IPS DF 6.9 (cell line): ENCODE measurements at places on chromosomes 6 and 20.

DNA sequence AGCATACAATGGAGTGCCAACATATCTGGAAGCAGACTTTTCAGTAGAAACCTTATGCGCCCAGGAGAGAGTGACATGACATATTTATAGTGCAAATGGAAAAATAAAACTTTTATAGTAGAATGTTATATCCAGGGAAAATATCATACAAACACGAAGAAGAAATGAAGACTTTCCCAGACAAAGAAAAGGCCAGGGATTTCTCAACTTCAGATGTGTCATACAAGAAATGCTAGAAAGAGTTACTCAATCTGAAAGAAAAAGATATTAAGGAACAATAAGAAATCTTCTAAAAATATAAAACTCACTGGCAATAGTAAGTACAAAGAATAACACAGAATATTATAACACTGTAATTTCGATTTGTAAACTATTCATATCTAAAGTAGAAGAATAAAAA lies 1269.3 kb downstream of the GRIK2 start:
- DNase-seq = no peak

DNA sequence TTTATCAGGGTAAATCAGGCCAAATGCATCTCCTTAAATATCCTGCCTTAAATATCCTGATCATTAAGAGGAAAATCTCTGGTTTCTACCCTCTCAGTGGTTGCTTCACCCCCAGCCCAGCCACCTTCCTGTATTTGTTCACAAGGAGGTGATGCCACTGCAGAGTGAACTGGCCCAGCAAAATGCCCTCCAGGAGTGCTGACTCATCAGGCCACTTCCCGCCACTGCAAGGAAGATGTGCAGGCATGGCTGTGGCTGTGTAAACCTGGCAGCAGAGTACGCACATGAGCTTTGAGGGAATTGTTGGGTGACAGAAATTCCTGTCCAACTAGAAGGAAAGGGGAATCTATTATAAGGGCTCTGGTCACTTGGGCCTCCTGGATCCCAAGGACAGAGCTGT lies 13.8 kb downstream of the NQO2 start:
- no peak for DNase-seq

GRCh38 chr6:106107043-106107613 lies 21.0 kb downstream of the PRDM1 start:
- no peak for DNase-seq

- no peak for DNase-seq
These were observed 214.7 kb upstream of the FOXQ1 start for GRCh38 chr6:1096967-1097765.

DNA sequence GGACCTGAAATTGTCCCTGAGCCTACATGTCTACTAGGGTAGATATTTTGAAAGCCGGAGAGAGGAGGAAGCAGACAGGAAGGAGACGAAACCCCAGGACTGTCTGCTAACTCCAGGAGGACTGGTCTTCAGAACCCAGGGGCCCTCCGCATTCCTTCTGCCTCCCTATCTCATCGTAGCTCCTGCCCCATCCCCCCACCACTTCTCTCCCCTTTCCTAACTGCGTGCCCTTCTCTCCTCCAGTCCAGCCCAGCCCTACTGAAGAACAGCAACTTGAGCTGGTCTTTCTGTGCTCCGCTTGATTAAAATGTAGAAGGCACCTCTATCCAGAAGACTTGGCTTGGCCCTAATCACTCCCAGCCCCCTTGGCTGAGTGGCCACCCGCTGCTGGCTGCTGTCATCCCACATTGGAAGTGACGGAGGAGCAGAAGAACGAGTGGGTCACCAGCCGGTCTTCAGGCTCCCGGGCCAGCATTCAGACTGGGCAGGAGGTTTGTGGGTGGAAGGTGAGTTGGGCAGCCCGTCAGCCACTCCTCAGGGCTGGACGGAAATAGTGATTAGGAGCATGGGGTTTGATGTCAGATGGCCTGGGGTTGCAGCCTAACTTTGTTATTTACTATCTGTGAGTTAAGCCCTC lies 28.8 kb upstream of the ANGPT4 start:
- DNase-seq = no peak

DNA sequence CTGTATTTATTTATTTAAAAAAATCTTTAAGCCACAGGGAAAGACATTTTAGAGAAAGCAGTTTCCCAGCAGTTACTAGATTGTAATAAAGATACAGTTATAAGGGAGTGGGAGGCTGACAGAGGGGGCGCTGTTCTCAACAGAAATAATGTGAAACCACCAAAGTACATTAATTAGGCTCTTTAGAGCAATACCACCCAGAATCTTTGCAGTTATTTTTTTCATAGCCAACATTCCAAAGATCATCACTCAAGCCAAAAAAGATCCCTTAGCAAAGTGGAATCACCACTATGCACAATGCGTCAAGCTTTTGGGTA lies 331.3 kb upstream of the DEFB112 start:
- peak; percentile 16 for DNase-seq

DNA sequence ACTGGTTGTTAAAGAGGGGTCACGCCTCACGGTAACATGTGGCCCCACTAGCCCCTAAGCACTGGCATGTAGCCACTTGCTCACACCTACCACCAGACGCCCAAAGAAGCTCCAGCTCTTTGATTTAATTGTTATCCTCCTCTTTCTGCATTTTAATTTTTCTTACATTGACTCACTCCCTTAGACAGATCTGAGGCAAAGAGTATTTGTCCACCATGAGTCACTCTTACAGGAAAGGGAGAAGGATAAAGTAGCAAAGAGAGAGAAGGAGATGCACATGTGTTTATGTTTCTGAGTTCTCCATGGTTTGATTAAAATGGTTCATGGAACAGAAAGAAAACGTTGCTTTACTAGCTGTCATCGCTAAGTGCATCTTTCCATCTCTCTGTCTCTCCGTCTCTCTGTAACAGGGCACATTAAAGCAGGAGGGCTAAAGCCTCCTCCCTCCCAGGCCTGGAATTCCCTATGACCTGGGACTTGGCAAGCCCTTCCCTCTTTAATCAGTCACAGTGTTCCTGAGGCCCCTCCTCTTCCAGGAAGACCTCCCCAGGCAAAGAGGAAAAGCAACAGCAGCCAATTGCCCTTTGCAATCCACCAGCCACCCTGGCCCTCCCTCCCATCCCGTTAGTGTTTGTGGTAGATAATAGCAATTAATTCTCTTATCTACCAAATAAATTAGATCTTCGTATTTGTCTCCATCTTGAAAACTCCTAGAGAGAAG lies 112.8 kb upstream of the TSHZ2 start:
- no peak for DNase-seq

DNA sequence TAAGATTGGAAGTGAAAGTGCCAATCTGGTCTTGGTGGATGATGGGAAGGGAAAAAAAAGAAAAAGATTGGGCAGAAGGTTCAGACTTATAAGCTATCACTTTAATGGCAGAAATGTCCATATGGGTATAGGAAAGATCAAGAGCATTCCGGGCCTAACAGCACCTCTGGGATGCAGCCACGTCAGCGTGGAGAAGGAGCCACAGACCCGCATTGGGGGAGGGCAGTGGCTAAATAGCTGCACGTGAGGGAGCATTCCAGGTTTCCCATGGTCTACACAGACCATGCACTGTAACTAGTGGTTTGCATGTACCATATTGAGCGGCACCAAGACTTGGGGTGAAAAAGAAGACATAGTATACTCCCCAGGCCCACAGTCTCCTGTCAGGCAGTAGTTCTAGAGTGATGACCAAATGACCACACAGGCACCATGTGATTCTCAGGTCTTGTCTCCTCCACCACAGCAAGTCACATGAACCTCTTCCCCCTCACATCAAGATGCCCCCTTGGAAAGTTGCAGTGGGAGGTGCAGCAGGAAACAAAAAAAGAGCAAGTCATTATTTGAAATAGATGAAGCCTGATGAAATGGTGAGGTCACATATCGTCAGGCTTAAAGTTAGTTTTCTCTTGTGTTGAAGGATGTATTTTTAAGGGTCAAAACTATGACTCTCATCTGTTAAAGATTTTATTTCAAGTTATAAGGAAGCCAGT lies 94.4 kb upstream of the TNFAIP3 start:
- DNase-seq = no peak
